ENCODE measurements at places on chromosomes 4 and X. TPM values are rescaled to one million over a fixed set of nuclear protein-coding genes. Genes with fewer than 3 reads are reported as not detected.
A peak's percentile ranks its signal among the peaks of the same experiment; 100 is the strongest.

DNA sequence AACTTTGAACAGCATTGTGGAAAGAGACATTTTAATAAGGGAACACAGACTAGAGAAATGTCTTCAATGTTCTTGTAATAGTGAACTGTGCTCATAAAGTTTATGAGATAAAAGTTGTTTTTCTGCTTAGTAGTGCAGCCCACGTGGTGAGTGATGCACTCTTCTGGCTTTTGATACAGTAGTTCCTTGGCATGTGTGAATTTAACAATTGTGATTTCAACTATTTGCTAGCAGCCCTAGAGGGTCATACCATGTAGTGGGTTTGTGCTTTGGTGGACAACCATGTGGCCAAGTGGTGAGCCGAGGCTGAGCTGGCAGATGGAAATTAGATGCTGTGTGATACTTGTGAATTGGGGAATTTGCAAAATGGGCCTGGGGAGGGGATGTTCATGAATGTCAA is 116.2 kb upstream of the SLC4A4 start:
- H3K27ac ChIP-seq = no peak overlapping the region
- H3K27me3 ChIP-seq = no peaks in the 10 kb centered on the region
- H3K36me3 ChIP-seq = no peaks in the 10 kb centered on the region

DNA sequence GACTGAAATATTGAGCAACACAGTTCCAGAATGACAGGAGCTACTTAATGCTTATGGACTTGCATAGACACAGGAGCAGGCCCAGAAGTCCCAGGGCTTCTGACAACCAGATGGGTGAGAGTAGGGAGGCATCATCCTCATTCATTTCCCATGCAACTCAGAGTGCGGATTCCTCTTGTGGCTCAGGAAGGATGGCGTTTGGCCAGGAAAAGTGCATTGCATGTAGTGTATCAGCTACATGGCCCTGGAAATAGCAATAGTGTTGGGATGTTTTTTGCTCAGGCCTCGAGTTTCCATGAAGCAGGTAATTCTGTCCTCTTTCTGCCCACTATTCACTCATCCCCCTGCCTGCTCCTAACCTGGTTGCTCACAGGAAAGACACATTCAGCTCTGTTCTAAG is 136.6 kb downstream of the PDGFRA start:
- no peaks in the 10 kb centered on the region for H3K36me3 ChIP-seq
- no peak overlapping the region for H3K27ac ChIP-seq
- peak; percentile 18 for DNase-seq
- H3K4me1 ChIP-seq = peaks cover 9% of the 10 kb centered on the region
- H3K4me3 ChIP-seq = no peak overlapping the region
- H3K27me3 ChIP-seq = no peaks in the 10 kb centered on the region

GRCh38 chr4:137635601-137636000 is 103.3 kb upstream of the PCDH18 start:
- no peak overlapping the region for H3K4me3 ChIP-seq
- H3K27me3 ChIP-seq = no peaks in the 10 kb centered on the region
- no peak for DNase-seq

- no peaks in the 10 kb centered on the region for H3K4me1 ChIP-seq
- peak; percentile 81 for DNase-seq
- H3K36me3 ChIP-seq = no peaks in the 10 kb centered on the region
- H3K4me3 ChIP-seq = peak overlapping the region; percentile 71
- peaks cover 5% of the 10 kb centered on the region for H3K27me3 ChIP-seq
Observed at GRCh38 chrX:119236623-119237561, 807 bp downstream of the PGRMC1 start.

DNA sequence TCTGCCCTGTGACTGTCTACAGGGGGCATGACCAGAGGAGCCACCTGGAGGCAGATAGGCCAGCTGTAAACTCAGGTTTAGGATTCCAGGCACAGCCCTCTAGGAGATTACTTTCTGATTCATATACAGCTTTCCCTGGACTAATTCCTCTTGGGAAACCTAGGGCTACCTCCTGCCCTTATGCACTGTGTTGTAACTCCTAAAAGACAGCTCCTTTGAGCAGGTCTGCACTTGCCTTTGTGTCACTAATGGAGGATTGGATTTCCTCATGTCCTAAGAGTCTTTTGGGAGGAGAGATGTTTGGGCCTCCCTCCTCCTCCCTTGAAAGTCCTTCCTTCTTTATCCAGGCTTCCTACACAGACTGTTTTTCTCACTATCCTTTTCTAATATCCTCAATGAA is 202.0 kb downstream of the PCDH19 start:
- H3K4me3 ChIP-seq = no peak overlapping the region
- H3K27me3 ChIP-seq = no peaks in the 10 kb centered on the region
- H3K27ac ChIP-seq = no peak overlapping the region
- H3K36me3 ChIP-seq = no peaks in the 10 kb centered on the region
- DNase-seq = no peak

GRCh38 chr4:176788248-176788647 is 4.5 kb downstream of the VEGFC start:
- H3K27ac ChIP-seq = no peak overlapping the region
- DNase-seq = no peak
- H3K4me1 ChIP-seq = peaks cover 8% of the 10 kb centered on the region
- no peaks in the 10 kb centered on the region for H3K36me3 ChIP-seq
- H3K4me3 ChIP-seq = no peak overlapping the region
- no peaks in the 10 kb centered on the region for H3K27me3 ChIP-seq

DNA sequence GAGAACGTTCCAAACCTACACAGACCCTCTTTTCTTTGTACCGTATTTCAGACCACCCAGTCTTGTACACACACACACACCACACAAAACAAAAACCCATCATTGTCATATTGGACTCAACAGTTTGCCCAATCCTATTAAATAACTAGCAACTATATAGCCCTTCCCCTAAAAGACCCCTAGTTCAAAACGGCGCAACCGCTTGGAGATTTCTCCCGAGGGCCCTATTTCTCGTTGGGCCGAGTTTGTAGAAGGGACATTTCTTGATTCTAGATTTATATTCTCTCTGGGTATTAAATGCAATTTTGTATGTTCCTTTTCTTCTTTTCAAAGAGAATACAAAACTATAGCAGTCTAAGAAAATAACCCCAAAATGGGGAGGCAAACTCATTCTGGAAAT is 547 bp upstream of the PDGFRA start:
- H3K27me3 ChIP-seq = peaks cover 87% of the 10 kb centered on the region
- H3K4me3 ChIP-seq = peak overlapping the region; percentile 36
- no peak for DNase-seq
- no peaks in the 10 kb centered on the region for H3K36me3 ChIP-seq
- peak overlapping the region; percentile 50 for H3K27ac ChIP-seq

DNA sequence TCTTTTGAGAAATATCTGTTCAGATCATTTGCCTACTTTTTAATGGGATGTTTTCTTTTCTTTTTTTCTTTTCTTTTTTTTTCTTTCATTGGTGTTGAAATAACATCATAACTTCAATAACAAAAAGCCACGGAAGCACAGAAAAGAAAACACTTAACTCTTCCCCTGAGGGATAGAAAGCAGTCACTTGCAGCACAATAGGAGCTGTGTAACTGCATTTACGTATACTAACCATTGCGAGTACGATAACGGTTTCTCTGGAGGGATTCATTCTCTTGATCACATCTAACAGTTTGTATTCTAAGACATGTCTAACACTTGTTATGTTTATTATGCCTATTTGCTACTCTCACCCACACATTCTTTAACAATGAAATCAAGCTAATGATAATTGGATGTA is 27.3 kb downstream of the C4orf46 start:
- DNase-seq = no peak
- no peaks in the 10 kb centered on the region for H3K4me1 ChIP-seq
- H3K27ac ChIP-seq = no peak overlapping the region
- H3K4me3 ChIP-seq = no peak overlapping the region

KLHL13 gene
- 5.5 TPM for total RNA-seq

TMPRSS11F gene
- not detected for total RNA-seq

PCDH7 gene
- 38.8 TPM for total RNA-seq

POLN gene
- total RNA-seq = 0.29 TPM

All from stomach (tissue), 19 donors.